ENCODE measurements at places on chromosomes 3 and 15. TPM values are rescaled to one million over a fixed set of nuclear protein-coding genes. Genes with fewer than 3 reads are reported as not detected.
A peak's percentile ranks its signal among the peaks of the same experiment; 100 is the strongest.

DNA sequence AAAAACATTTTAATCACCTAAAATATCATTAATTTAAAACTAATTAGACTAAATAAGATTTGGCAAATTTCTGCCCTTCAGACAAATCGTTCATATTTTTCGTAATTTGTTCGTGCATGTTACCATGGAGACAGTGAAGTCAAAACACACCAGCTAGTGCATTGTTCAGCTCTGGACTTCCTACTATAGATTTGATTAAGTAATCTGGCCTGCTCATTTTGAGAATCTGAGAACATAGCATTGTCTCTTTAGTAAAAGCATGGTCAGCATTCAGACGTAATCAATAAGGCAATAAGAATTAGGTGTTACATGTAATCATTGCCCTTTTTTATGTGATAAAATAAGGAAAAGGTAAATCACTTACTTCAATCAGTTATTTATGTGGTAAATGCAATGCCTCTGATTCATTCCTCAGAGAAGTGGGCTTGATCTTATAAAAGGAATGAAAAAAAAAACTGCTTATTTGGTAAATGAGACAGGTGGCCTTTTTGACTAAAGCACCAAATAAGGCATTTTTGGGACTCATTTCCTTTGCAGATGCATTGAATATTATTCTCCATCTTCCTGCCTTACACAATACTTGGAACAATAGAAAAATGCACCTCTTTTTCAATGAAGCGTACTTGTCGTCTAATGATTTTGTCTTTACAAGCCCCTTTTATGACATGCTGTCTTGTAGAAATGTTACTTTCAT is 84.5 kb upstream of the FNDC3B start:
- DNase-seq: no peak

GRCh38 chr15:95429345-95429744 is 901.2 kb upstream of the NR2F2 start:
- DNase-seq: no peak

GRCh38 chr3:104575634-104576033 is 791.1 kb upstream of the ALCAM start:
- DNase-seq: no peak

DNA sequence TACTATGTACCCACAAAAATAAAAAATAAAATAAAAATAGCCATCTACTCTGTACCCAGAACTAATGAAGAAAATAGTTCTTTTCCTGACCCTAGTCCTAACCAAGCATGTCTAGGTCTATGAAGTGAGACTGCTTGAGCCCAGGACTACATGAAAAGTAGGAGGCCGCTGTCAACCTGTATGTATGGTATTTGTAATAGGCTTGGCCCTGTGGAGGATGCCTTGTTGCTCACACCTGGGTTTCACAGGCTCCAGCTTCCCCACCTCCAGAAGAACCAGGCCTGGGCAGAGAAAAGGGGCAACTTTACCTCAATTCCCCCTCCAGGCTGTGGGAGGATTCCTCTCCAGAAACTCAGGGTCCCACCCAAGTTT is 6.8 kb upstream of the PKM start:
- DNase-seq: no peak

DNA sequence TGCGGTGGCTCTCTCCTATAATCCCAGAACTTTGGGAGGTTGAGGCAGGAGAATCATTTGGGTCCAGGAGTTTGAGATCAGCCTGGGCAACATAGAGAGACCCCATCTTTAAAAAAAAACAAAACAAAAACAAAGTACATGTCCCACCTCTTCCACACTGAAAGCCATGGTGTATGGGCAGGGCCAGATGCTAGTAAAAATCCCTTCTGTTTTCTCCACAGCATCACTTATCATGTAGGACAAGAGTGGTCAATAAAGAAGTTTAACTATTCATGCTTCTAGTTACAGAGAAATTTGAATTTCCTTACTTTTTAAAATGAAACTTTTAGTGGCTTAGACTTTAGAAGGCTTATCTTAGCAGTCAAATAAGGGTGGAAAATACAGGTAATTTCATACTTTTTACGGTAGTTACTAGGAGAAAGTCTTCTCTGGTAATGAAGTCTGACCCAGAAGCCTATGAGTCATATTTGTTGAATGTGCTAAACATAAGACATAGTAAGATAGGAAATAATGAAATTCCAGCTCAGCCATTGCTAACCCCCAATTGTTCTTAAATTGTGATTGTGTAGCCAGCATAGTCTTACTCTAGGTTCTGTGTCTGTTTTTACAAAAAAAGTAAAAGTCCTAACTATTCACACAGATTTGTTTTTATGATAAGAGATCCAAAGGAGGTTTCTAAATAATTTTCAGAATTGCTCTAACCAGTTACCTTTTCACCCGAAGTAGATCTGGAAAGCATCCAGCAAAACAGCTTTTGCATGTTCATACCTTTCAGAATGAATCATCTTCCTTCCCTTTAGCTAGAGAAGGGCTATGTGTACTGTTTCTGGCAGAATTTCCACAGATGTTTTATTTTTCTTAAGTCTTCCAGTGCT is 16.4 kb upstream of the ZNF609 start:
- DNase-seq: peak; percentile 55

DNA sequence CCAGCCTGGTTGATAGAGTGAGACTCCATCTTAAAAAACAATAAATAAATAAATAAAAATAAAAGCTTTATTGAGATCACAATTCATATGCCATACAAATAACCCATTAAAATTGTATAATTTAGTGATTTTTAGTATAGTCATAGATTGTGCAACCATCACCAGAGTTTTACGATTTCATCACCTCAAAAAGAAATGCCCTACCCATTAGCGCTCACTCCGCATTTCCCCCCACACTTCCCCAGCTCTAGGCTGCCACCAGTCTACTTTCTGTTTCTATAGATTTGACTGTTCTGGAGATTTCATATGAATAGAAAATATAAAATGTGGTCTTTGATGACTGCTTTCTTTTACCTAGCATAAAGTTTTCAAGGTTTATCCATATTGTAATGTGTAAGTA is 57.0 kb downstream of the ARHGEF26 start:
- DNase-seq: no peak

- DNase-seq: no peak
Observed at GRCh38 chr3:150703299-150703755, 393 bp downstream of the ERICH6 start.

DNA sequence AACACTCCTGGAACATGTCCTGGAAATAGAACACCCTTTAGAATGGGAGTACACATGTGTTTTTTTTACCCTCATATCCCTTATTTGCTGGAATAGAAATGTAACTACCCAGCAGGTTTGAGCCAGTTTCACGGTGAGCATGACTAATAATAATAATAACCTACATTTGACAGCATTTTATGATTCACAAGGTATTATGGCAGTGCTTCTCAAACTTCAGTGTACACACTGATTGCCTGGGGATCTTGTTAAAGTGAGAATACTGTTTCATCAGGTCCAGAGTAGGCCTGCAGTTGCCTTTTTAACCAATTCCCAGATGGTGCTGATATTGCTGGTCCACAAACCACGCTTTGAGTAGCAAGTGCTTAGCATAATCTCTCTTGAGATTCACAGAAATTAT is 63.9 kb downstream of the NFKBIZ start:
- DNase-seq: no peak

GRCh38 chr15:75389791-75390382 is 21.5 kb upstream of the MAN2C1 start:
- no peak for DNase-seq

DNA sequence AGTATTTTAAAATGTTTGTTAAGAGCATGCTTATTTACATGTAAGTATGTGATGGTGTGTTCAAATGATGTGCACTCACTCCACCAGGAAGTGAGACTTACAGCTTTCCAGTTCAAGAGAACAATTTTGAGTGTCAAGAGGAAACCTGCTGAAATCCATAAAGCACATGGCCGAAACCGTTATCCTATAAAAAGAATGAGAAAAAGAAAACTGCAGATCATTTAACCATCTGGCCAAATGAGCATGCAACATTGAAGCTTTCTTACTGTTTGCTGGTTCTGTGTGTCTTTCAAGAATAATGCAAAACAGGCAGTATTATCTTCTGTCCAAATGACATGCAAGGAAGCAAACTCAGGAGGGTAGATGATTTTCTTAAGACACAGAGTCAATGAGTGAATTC is 26.3 kb downstream of the GABRR3 start:
- no peak for DNase-seq

DNA sequence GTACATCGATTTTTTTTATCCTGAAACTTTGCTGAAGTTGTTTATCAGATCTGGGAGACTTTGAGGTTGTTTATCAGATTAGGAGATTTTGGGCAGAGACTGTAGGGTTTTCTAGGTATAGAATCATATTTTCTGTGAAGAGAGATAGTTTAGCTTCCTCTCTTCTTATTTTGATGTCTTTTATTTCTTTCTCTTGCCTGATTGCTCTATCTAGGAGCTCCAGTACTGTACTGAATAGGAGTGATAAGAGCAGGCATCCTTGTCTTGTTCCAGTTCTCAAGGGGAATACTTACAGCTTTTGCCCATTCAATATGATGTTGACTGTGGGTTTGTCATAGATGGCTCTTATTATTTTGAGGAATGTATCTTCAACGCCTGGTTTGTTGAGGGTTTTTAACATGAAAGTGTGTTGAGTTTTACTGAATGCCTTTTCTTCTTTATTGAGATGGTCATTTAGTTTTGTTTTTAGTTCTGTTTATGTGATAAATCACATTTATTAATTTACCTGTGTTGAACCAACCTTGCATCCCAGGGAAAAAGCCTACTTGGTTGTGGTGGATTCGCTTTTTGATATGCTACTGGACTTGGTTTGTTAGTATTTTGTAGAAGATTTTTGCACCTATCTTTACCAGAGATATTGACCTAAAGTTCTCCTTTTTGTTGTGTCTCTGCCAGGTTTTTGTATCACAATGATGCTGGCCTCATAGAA is 14.9 kb upstream of the DNAAF4 start:
- no peak for DNase-seq

DNA sequence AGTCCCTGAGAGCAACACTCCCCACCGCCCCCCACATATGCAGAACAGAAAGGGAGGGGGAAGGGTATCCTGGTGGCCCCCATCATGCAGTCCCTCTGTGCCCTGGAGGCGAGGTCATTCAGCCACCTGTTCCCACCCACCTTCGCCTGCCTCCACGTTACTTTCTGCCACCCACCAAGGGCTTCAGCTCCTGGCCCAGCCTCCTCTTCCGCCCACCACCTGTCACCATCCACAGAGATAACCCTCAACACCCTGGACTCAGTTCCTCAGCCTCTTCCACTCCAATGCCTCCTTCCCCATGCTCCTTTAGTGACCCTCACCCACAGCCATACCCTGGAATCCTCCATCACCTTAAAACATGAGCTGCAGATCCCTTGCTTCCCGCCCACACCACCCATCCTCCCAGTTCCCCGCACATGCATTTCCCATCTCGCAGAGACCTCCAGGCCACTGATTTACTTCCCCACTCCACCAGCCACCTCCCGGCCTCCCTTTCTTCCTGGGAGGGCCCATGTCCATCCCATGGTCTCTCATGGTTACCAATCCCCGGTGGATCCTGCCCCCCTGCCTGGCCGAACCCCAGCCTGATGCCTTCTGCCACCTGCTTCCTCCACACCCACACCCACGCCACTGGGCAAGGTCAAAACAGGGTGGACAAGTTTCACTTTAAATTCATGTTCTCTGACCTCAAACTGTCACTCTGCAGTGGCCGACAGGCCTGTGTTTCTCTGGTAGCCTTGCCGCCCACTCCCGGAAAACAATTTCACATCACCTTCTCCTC is 18.2 kb downstream of the HOMER2 start:
- no peak for DNase-seq

DNA sequence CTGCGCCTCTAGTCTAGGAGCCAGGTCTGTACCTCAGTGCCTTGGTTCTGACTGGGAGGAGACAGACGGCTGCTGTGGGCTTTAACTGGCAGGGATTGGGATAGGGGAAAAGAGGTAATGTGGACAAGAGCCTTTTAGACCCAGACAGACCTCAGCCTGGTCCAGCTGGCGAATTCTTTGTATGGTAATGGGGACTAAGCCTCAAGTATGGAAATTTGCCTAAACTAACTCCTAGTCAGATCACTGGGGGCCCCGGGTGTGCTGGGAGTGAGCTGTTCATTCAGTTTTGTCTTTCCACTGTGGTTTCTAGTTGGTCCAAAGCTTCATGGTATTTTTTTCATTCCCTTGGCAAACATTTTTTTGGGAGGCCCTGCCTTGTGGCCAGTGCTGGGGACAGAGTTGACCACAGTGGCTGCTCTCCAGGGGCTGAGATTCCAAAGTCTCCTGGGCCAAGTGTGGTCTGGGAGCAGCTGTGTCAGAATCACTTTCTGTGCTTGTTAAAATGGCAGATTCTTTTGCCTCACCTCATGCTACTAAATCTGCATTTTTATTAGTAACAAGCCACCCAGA is 261.4 kb upstream of the C2CD4B start:
- DNase-seq: no peak

DNA sequence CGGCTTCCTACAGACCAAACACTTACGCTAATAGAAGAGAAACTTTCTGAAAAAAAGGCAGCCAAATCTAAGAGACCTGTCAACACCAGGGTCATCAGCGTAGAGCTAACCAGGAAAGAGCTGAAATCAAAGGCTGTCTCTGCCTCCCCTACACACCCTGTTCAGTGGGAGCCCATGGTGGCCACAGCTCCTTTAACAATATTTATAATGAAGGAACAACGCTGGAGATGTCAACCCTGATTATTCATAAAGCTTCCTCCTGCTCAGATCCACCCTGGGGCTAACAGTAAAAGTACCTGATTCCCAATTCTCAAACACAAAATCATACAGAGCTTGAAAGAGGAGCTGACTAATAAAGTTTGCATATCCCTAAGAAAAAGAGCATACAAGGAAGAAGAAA is 133.7 kb downstream of the ANXA2 start:
- DNase-seq: no peak

DNA sequence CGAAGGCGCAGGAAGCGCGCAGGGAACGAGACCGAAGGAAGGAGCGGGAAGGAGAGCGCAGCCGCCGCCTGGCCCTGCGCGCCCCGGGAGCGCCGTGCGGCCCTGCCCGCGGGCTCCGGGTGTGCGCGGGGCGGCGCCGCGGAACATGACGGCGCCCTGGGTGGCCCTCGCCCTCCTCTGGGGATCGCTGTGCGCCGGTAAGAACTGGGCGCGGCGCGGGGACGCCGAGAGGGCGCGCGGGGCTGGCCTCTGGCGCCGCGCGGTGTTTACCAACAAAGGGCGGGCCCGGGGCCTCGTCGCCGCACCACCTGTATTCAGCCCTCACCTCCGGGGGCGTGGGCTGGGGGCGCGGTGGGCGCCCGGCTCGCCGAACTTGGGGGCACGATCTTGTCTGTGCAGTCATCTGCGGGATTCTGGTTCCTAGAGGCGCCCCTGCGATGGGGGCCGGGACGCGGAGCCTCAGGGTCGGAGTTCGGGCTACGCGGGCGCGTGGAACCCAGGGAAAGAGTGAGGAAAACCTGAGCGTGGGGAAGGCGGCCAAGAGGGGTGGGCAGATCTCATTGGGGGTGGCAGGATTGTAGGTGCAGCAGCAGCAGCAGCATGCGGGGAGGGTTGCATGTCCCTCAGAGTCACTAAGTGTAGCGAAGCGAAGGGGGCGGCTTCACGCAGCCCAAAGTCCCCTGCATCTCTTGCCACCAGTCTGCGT is 641 bp downstream of the ACVR2B start:
- no peak for DNase-seq

Gene SPESP1
- total RNA-seq: not detected

Gene LSAMP
- total RNA-seq: 3.1 TPM

Gene LRRC2
- total RNA-seq: not detected

Gene SLC22A13
- 0.33 TPM for total RNA-seq

Gene GUCA1C
- total RNA-seq: not detected

Gene CDHR4
- not detected for total RNA-seq

Gene ZMYND10
- 3.6 TPM for total RNA-seq
